Occipital lobe (tissue), 3 donors: ENCODE measurements at places on chromosomes 7 and 10. TPM values are rescaled to one million over a fixed set of nuclear protein-coding genes. Genes with fewer than 3 reads are reported as not detected.

- DNase-seq = no peak
These were observed 38.5 kb downstream of the BNIP3 start for GRCh38 chr10:131943021-131943814.

- no peak for DNase-seq
These were observed 404.2 kb downstream of the THSD7A start for GRCh38 chr7:11427686-11428273.

BRAT1 gene
- 15.6 TPM for total RNA-seq

POLR2J3 gene
- total RNA-seq = 27.3 TPM

GRCh38 chr7:22759721-22760120 lies 32.7 kb downstream of the IL6 start:
- DNase-seq = no peak

DNA sequence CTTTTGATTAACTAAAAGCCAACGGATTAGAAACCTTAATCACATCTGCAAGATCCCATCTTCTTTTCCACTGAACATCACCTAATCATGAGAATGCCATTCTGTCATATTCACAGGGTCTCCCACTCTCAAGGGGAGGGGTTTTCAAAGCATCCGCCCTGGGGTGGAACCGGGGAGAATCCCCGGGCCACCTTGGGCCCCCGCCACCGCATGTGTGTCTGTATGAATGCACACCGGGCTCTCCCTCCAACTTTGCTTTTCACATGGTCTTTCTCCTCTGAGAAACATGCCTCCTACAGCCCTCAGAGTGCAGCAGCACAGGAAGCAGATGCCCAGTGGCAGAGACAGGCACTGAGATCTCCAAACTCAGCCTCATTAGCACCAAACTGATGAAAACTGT lies 233.2 kb upstream of the PPP2R2D start:
- DNase-seq = no peak

GRCh38 chr7:130010689-130011412 lies 40.3 kb downstream of the ZC3HC1 start:
- peak; percentile 40 for DNase-seq

MLXIPL gene
- not detected for total RNA-seq

ASAH2 gene
- total RNA-seq = 1.7 TPM

GRCh38 chr10:59870152-59870551 lies 36.2 kb downstream of the CCDC6 start:
- no peak for DNase-seq

HEPACAM2 gene
- total RNA-seq = not detected

ATP6V0A4 gene
- total RNA-seq = 1.2 TPM

- DNase-seq = no peak
These were observed 335.7 kb upstream of the SHH start for GRCh38 chr7:156147756-156148504.

DNA sequence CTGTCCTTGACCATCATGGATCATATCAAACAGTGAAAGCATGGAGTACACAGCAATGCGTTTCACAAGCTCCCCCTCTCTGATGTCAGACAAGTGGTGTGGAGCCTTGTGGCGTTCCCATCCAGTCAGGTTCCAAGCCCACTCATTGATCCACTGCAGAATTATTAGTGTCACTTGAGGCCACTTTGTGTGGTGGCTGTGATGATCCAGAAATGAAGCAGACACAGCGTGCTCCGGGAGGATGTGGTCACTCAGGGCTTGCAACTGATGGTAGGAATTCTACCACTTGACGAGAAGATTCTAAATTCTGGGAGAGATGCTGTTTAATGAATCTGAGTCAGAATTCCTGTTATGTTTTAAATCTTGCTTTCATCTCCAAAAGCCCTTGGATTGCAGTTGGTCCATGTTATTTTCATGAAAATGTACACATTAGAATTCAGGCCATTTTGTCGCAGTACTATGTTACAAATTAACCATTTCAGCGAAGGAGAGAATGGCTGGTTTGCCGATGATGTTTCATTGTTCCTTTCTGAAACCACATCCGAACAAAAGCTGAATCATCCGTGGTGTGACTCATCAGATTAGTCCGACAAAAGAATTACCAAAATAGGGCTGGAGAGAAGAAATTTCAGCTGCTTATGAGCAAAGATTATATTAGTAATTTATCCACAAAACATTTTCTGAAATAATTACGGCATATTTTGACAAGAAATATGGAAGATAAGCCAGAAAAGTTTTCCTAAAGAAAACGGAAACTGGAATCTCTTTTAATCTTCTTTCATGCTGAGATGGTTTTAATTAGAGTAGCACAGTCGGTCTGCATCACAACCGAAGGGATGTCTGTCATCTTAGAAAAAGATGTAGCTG lies 48.1 kb downstream of the INSYN2A start:
- DNase-seq = no peak

DNA sequence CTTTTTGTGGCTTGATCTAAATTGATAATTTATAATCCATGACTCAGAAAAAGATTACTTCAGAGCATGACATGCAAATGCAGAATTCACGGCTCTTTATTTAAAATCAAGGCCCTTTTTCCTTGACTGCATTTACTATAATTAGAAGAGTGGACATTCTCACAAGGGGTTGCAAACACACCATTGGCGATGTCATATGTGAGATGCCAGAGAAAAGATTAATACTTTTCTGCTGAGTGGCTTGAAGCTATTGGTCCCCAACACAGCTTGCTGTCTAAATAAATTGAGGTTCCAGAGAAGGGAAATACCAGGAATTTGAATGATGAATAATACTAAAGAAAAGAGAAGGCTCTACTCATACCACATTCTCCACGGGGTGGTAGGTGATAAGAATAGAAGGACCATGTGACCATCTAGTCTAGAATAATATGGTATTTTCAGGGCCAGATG lies 78.7 kb upstream of the ARID5B start:
- DNase-seq = no peak

DNA sequence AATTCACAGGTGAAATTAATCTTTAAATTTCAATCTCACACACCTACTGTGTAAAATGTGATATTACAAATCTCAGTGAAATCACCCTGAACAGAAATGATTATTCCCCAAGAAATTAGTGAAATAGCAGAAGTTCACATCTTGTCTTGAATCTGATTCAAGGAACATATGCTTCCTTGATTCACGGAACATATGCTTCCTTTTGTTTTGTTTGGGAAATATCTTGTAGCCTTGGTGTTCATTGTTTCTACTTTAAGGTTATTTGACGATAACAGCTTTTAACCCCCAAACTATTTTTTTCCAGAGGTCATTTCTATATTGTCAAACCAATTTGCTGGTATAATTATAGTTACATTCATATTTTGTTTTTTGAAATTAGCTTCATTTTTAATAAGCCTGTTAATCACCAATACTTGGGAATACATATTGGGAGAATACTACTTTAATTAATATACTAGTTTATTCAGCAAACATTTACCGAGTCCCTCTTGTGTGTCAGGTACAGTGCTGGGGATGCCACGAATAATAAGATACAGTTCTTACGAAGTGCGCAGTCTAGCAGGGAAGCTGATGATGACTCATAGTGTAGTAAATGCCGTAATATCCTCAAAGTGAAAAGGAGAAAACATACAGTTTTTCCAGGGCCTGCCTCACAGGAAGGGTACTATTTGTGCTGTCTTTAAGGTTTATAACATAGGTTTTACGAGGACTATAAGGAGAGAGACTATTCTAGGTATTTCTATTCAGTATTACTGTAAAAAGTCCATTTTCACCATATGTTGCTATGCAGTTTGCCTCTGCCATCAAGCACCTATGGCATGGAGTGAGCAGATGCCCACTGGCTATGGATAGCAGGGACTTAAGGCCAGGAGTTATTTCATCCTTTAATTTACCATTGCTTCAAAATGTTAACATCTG lies 32.5 kb downstream of the PRKAR2B start:
- no peak for DNase-seq

- no peak for DNase-seq
These were observed 509.7 kb downstream of the TCERG1L start for GRCh38 chr10:130801784-130802183.

- DNase-seq = no peak
These were observed 3.5 kb downstream of the BMI1 start for GRCh38 chr10:22324413-22324812.

GRCh38 chr7:91634485-91635177 lies 245.9 kb downstream of the MTERF1 start:
- DNase-seq = no peak

GRCh38 chr7:46558482-46559193 lies 637.6 kb upstream of the IGFBP3 start:
- no peak for DNase-seq

FBXL13 gene
- total RNA-seq = 5.0 TPM
